ENCODE measurements at places on chromosomes 11 and 22.
A peak's percentile ranks its signal among the peaks of the same experiment; 100 is the strongest.

DNA sequence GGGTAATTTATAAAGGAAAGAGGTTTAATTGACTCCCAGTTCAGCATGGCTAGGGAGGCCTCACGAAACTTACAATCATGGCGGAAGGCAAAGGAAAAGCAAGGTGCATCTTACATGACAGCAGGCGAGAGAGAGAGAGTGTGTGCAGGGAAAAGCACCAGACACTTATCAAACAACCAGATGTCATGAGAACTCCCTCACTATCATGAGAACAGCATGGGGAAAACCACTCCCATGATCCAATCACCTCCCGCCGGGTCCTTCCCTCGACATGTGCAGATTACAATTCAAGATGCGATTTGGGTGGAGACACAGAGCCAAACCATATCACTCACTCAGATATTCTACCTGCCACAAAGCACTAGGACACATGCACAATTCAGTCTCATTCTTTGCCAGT lies 48.1 kb upstream of the HMGXB4 start:
- no peak for DNase-seq

GRCh38 chr22:44583061-44583760 lies 85.2 kb upstream of the RTL6 start:
- DNase-seq: no peak

- no peak for DNase-seq
Measured at GRCh38 chr11:75717608-75718418, at the start of gene MOGAT2. MOGAT2 (plus strand) TSS chr11:75717838; CDS start chr11:75717889, 51 bp downstream.

GRCh38 chr22:31106001-31106571 lies 1.3 kb downstream of the SELENOM start:
- peak; percentile 40 for DNase-seq

- no peak for DNase-seq
Measured at GRCh38 chr11:84825106-84825660, 802.0 kb downstream of the DLG2 start.

DNA sequence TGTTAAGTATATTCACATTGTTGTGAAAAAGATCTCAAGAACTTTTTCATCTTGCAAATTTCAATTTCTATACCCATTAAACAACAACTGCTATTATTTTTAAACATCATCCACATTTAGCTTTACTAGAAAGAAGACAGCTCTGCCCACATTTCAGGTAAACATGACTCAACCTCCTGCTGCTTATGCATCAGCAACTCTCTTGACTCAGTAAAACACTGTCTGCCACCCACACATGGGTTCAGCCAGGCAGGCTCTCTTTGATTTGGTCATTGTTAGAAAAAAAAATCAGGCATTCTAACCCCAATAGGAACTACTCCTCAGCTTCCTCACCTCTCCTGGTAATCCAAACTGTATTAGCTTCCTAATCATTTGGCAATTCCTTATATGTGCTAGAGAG lies 5.1 kb upstream of the ENDOD1 start:
- DNase-seq: no peak

GRCh38 chr22:24389680-24390079 lies 37.7 kb upstream of the ADORA2A start:
- DNase-seq: no peak

- DNase-seq: no peak
Measured at GRCh38 chr11:46665356-46665755, 35.1 kb downstream of the ARHGAP1 start.

All from HFFc6 (cell line).